ENCODE measurements at places on chromosomes 11 and 22.

- no peak for DNase-seq
Measured at GRCh38 chr22:19110646-19111045, 11.6 kb downstream of the DGCR2 start.

- no peak for DNase-seq
Measured at GRCh38 chr11:115916608-115917007, 412.4 kb upstream of the CADM1 start.

GRCh38 chr11:43327987-43328386, 16.2 kb downstream of the API5 start:
- no peak for DNase-seq

- DNase-seq, result no peak
Measured at GRCh38 chr11:129115652-129116586, 76.2 kb downstream of the ARHGAP32 start.

DNA sequence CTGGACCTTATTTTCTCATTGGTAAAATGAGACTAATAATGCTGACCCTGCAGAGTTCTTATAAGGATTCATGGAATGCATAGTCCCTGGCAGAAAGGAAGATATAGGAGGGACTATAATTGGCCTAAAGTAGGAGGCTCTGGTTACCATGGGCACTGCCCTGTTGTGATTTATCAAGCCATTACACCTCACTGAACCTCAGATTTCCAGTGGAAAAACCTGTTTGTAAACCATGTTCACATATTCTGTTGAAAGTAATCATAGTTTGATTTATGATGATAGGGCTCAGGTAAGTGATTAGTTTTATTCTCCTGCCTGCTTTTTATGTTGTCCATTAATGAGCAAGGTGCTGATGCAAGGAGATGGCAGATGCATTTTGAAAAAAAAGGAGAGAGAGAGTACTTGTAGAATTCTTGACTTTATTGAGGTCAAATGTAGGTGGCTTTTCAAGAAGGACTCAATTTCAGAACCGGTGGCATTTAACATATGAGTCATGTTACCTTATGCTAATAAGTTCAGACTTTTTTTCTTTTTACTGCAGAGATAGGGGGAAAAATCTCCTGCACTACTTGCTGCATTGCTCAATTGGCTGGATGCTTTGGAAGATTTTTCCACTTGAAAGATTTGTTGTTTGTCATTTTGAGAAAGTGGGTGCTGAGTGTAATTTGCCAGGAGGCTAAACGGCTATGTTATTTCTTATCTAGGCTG, 14.6 kb downstream of the NF2 start:
- DNase-seq, result no peak

- no peak for DNase-seq
Measured at GRCh38 chr11:65788821-65789220, 2.0 kb downstream of the OVOL1 start.

DNA sequence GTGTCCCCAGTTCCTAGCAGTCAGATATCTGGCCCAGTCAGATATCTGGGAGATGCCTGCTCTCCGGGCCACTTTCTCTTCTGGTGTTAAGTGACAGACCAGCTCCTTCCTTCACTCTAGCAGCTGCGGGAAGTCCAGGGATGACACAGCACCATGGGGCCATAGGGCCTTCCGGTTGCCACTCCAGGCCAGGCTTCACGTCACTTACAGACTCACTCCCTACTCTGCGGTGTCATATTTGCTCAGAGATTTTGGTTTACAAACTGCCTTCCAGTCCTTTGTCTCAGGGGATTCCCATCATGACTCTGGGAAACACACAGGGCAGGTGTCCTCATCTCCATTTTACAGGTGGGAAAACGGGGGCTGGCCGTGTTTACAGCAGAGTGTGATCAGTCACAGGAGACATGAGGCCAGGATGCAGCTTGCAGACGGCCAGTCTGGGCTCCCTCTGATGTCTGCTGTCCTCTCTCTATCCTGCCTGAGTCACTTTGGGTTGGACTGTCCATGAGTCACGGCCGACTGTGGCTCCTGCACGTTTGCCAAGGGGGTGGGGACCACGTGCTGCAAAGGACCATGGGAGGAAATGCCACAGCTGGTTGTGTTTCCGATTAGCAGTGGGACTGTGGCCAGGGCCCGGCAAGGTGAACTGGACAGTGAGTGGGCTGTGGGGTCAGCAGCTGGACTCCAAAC, 8.2 kb upstream of the TBC1D22A start:
- DNase-seq, result no peak

GRCh38 chr11:45361551-45361950, 75.4 kb upstream of the SYT13 start:
- no peak for DNase-seq

DNA sequence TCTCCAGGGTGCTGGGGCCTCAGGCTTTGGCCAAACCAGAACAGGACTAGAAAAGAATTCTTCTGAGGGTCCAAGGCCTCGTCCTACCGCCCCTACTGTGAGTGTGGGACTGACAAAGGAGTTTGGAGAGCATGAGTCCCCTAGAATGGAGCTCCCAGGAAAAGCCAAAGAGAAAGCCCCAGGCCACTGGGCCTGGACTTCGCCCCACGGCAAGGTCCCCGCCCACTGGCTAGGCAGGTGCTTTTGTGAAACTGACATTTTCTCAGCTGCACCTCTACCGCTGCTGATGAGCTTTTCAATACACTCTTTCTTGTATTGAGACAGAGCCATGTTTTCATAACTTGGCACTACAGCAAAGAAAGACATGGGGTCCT, 9.7 kb upstream of the FGF3 start:
- DNase-seq, result no peak

DNA sequence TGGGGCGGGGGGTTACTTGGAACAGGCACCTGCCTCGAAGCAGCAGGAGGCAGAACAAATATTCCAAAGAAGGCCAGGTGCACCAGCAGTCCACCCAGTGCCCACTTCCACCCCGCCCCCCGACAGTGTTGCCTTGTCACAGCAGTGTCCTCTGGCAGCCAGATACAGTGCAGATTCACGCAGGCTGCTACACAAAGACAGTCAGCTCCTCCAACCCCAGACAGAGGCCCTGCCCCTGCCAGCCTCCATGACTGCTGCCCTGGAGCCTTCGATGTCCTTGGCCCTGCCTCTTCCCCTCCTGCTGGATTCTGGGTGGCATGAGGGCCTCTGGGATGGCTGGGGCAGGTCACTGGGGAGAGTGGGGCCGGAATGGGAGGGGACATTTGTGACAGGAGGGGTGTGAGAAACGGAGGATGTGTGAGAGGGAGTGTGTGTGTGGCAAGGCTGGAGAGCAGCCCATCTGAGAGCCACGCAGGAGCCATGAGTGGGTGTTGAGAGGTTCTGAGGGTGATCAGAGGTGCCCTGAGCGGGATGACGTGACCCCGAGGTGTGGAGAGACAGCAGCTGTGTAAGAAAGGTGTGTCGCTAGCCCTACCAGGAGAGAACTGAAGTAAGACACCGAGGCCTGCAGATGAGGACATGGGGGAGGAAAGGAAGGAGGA, 173.7 kb downstream of the CEP164 start:
- DNase-seq, result no peak

DNA sequence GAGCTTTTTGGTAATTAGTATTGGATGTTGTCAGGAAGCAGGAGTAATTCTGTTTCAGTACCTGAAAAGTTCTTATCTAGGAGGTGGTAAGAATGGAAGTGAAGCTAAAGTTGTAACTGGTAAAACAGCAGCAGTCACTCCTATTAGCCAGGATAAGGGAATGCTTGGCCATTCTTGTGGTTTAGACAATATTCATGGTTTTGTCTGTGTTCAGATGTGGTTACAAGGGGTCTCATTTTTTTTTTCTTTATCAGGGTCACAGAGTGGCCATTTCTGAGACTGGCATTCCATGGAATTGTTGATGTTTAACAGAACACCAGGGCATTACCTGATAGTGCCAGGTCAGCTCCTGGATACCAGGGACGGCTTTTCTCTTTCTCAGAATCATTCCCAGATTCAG, 23.8 kb downstream of the TAF1D start:
- no peak for DNase-seq

- DNase-seq, result no peak
Measured at GRCh38 chr11:100619484-100619883, 67.6 kb upstream of the ARHGAP42 start.

GRCh38 chr11:132448334-132448995, 1078.0 kb downstream of the NTM start:
- no peak for DNase-seq

DNA sequence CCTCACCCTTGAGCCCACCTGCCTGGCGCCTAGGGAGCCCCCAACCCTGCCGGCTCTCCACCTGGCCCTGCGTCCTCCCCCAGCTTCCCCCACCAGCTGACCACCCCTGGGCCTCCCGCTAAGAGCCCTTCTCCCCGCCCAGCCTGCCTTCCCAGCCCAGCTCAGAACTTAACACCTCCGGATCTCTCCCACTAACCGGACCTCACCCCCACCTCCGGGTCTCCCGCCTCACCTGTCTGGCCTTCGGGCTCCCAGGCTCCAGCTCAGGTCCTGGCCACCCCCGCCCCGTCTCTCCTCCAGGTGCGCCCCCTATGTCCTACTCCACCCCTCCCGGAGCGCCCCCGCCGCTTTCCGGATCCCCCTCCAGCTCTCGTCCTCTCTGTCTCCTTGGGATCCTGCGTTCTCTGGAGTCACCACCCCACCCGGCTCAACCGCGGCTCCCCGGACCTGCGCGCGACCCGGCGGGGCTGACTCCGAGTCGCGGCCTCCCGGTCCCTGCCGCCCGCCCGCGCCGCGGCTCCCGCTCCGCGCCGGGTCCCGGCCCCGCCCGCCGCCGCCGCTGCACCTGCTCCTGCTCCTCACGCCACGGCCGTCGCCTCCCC, at the start of gene KCNJ11:
Gene KCNJ11 (minus strand): TSS at position 51 of the 602 bp plus-strand sequence. CDS start 568 bp downstream, outside the sequence.
- DNase-seq, result no peak

DNA sequence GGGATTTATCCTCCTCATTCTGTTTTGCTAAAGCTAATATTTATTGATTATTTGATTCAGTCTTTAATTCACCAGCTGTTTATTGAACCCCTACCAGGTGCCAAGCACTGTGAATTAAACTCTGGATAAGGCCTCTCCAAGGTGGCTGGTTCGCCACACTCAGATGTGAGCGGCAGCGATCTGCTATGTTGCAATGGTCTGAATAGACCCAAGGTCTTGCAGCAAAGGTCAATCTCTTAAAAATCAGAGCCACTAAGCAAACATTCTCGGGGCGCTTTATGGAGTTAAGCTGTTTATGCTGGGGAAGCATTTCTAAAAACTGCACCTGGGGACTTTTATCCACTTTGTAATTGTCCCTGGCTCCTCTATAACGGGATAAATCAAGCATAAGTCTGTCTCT, 10.5 kb upstream of the TSPAN18 start:
- no peak for DNase-seq

DNA sequence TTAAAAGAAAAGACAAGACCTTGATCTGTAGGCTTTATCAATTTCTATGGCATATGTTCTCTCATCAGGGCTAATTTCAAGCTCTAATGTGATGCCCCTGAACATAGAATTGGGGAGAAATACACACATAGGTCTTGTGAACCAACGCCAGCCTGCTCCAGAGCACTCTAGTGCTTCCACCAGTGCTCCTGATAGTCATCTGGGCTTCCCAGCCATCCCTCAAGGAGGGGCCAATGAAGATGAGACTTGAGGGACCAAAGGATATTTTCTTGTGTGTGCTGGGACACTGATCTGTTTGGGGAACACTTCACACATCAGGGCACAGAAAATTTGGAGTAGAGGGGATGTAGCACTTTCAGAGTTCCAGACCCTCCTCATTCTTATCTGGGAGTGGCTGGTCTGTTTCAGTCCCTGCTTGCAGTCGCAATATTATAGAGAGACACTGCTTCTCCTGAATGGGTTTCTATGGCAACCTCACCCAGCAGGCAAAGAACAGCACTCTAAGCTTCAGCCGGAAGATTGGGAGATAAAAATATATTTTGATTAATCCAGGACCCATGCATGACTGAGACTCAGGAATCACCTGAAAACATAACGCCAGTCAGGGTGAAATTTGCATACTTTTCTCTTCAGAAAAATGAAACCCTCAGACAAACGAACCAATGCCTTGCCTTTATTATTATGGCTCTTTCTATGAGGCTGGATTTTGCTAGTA, 28.4 kb upstream of the SCN3B start:
- no peak for DNase-seq

- no peak for DNase-seq
Measured at GRCh38 chr11:6062691-6063358, 32.3 kb upstream of the OR56A1 start.

DNA sequence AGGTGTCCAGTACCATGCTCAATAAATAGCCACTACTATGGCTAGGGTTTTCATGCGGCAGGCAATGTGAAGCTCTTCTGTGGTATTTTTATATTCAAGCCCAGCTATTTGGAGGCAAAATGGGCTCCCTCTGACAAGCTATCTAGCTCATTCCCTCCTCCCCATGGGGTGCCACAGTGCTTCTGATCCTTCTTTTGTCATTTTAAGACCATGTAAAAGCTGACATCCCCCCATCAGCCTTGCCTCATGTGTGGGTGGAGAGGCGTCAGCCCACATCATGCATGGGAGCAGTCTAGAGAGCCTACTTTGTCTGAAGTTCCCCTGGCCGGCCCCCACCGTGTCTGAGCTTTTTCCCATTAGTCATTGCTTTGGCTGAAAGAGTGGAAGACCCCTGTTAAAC, 59.8 kb downstream of the NAV2 start:
- DNase-seq, result no peak

DNA sequence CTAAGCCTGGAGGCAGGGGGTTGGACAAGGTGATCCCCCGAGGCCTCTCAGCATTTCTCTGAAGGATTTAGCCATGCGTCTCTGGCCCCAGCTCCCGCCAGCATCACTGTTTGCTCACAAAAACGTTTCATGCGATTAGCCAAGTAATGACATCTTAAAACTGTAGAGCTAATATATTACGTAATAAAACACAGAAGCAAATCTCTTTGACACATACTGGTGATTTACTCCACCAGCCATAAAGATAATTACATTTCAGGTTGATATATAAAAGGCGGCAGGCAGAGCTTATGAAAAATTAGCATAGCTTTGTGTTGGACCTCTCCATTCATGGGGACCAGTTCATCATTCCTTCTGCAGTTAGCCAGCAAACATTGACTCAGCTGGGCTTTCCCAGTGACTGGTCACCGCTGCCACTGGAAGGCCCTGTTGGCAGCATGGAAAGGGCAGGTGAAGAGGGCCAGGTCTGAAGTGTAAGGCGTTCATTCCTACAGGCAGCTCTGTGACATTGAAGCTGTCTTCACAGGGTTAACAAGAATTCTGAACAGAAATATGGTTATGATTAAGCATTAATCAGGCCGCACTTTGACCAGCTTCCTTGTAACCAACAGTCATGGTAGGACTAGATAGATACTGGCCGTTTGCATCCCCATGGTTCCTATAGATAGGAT, 150.3 kb downstream of the NECTIN1 start:
- DNase-seq, result no peak

DNA sequence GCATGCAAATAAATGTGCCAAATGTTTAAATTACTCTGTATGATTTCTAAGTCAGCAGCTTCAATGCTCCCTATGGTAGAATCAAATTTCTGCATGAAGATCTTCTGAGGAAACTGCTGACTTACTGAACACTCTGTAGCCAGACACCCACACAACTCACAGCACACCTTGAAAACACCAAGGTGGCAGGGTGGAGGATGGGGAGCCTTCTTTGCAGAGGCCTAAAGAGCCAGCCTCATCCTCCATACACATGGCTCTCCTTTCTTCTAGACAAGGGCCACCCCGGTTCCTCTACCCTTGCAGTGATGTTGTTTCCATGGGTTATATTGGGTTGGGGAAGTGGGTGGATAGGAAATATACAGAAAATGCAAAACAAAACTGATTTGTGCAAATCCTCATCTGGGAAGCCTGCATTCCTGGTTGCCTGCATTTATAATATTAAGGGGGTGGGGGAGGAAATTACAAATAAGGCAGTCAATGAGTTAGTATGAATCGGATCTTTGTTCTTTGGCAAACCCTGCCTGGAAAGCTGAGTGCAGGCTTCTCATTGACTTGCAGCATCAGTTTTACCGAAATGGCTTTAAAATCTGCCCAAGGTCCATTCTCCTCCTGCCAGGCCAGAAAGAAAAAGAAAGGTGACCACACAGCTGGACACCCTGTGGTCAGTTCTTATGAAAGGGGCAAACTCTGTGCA, 15.8 kb upstream of the ETS1 start:
- no peak for DNase-seq
